ENCODE measurements at places on chromosomes 7 and 10.

- no peak for DNase-seq
Measured at GRCh38 chr10:97000487-97001182, 168.5 kb downstream of the LCOR start.

DNA sequence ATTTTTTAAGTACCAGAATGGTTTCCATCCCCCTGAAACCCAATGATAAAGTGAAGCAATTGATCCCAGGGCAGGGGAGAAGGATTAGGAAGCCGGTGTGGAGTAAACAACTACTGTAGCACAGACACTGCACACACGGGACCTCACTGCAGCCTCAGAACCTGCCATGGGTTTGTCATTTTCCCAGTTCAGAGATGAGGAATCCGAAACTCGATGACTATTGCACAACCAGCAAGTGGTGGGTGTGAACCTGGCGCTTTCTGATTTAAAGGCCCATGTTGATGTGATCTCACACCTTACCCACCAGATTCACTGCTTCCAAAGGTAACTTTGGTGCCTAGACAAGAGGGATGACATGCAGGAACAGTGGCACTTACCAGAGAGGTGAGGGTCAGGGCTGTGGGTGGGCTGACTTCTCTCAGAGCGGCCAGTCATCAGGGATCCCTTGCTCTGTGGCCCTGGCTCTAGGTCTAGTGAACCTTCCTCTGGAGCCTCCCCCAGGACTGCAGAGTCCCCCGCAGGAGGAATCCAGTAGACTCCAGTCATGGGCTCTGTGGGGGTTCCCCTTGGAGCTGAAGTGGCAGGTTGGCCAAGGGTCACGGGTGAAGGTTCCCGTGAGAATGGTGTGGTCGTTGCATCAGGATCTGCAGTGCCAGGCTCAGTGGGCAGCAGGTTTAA lies 62.8 kb downstream of the PKD1L1 start:
- no peak for DNase-seq

GRCh38 chr7:111081546-111082267 lies 9.2 kb upstream of the LRRN3 start:
- no peak for DNase-seq

- DNase-seq = no peak
Measured at GRCh38 chr10:101614663-101615524, 26.8 kb downstream of the DPCD start.

GRCh38 chr10:91690996-91691676 lies 58.3 kb upstream of the PPP1R3C start:
- no peak for DNase-seq

GRCh38 chr7:66055321-66055956 lies 20.2 kb upstream of the ASL start:
- DNase-seq = no peak

DNA sequence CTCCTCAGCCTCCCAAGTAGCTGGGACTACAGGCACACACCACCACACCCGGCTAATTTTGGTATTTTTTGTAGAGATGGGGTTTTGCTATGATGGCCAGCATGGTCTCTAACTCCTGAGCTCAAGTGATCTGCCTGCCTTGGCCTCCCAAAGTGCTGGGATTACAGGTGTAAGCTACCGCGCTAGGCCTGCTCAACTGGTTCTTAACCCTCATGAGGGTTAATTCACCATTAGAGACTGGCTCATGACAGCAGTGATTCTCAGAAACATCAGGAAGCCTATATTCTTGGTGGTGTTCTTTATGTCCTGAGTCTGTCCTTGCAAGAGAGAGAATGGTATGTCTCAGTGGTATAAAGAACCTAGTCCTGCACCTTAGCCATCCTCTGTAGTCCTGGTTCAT lies 10.4 kb upstream of the NT5C2 start:
- no peak for DNase-seq

- DNase-seq = no peak
Measured at GRCh38 chr7:100641860-100642533, 645 bp upstream of the TFR2 start.

GRCh38 chr10:10294881-10295529 lies 722.7 kb upstream of the CELF2 start:
- no peak for DNase-seq

GRCh38 chr10:56973766-56974165 lies 612.7 kb upstream of the ZWINT start:
- no peak for DNase-seq

GRCh38 chr10:99593312-99593711 lies 26.9 kb downstream of the SLC25A28 start:
- no peak for DNase-seq

DNA sequence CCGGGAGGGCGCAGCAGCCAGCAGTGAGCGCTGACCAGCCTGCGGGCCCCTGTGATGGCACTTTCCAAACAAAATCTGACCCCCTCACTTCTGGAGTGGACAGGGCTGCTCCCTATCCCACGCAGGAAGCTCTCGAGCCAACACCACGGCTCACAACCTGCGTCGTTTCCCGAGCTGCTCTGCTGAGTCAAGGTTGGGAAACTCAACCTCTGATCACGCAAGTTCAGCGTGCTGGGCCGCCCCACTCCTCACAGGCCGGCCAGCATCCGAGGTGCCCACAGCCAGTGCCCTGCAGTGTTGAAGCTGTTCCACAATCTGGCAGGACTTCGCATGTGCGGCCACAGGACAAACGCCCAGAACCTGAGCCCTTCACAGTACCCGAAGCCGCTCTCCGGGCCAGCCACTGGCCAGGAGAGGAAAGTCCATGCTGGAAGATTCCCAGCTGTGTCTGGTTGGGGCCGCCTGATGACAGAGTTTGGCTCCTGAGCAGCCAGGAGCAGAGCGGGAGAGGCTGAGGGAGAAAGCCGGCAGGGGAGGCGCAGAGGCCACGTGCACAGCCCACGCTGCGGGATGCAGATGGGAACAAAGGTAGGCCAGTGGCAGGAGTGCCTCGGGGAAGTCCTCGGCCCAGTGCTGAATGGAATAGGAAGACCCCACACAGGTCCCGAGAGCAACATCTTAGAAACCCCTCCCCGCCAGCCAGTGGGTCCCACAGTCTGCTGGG lies 263.3 kb upstream of the TCERG1L start:
- no peak for DNase-seq

DNA sequence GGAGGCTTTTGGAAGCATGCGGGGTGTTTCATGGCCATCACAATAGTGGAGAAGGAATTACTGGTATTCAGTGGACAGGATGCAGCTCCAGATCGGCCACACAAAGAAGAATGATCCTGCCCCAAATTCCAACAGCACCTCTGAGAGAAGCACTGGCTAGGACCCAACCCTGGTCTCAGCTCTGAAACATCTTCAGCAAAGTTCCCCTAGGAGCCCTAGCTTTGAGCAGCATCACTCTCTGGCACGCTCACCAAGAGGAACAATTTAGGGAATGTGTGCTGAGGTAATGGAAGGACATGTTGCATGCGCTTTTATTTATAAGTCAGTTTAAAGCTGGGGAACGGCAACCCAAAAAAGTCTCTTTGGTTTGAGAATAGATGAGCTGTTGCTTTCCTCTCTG lies 5.5 kb upstream of the OPN1SW start:
- no peak for DNase-seq

DNA sequence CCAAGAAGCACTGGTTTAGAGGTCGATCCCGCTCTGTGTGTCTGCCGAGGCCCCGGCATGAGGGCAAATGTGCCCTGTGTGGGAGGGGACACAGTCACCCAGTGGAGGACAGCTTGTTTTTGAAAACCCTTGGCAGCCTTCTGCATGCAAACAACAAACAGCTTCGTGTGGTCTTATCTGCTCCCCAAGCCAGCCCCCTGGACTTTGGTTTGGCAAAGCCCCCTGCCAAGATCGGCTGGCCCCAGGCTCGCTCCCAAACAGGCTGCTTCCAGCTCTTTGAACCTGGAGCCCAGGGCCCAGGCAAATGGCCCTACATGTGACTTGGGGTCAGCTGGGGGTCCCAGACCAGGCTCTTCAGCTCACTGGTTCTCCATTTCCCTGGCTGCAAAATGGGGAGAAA lies 2.9 kb downstream of the ELN start:
- no peak for DNase-seq

DNA sequence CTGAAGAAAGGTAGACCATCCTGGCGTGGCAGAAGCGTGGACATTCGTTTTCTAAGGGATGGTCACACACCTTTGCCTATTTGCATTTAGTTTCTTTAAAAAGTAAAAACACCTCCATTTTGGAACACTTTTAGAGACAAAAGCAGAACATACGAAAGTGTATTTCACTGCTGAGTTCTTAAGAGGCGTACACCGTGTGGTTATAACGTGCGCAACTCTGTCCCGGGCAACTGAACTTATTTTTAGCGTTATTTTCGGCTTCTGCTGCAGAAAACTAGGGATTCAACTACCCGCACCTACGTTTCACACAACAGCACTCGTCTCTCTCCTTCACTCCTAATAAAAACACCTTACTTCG lies 557 bp upstream of the LSM8 start:
- DNase-seq = no peak

GRCh38 chr7:22610263-22610662 lies 110.3 kb upstream of the STEAP1B start:
- no peak for DNase-seq

DNA sequence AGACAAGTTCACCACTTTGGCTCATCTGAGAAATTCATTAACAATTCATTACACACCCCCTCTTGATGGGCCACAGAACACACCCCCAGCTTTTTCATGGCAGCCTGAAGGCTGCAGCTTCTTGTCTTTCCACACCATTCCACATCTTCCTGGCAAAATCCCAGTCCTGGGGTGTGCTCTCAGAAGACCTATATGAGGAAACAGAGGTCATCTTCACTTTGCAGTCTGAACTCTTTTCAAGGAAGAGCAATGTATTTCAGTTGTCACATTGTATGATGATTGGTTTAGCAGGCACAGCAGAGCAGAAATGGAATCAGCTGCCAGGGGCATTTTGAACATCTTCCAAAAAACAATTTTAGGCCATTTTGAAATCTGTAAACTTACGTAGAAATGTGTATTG lies 7.8 kb upstream of the LRRC27 start:
- DNase-seq = no peak

GRCh38 chr10:133030781-133031180 lies 56.9 kb upstream of the ADGRA1 start:
- DNase-seq = no peak

DNA sequence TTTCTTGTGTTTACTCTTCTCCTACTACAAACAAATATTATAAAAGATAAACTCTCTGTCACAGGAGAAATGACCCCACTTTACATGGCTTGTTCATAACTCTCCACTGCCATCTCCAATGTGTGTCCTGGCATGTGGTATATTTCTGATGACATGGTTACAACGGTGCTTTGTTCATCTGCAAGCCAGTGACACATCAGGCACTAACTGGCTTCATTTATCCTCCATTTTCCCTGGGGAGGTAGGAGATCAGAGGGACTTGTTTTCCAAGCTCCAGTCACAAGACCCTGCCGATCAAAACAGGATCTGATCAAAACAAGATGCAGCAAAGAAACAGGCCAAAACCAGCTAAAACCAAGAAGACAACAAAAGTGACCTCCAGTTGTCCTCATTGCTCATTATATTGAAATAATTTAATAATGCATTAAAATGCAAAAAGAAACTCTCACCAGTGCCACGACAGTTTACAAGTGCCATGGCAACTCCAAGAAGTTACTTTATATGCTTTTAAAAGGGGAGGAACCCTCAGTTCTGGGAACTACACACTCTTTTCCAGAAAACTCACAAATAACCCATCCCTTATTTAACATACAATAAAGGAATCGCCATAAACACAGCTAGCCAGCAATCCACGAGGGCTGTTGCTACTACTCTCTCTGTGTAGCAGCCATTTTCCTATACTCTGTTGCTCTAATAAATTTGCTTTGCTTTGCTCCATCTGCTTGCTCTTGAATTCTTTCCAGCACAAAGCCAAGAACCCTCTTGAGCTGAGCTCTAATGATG lies 224.2 kb downstream of the XPNPEP1 start:
- DNase-seq = no peak

DNA sequence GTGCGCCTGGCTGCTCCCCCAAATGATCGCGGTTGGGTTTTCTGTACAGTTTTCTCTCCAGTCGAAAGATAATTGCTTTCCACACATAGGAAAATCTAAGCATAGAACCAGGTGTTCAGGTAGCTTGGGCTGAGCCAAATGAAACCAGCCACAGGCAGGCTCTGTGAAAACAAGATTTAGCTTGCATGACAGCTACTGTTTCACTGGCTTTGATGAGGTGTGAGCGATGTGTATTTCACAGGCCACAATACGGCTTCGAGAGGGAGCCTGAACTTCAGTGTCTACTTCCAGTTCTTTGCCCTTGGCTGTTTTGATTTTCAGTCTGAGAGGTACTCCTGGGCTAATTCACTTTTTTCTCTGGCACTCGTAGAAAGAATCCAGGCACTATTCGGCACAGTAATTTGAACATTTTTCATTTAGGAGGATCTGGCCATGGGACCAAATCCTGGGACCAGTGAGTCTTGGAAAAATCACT lies 110.5 kb downstream of the JCAD start:
- DNase-seq = no peak

GRCh38 chr7:130387306-130387627 lies 7.0 kb downstream of the CPA1 start:
- no peak for DNase-seq

DNA sequence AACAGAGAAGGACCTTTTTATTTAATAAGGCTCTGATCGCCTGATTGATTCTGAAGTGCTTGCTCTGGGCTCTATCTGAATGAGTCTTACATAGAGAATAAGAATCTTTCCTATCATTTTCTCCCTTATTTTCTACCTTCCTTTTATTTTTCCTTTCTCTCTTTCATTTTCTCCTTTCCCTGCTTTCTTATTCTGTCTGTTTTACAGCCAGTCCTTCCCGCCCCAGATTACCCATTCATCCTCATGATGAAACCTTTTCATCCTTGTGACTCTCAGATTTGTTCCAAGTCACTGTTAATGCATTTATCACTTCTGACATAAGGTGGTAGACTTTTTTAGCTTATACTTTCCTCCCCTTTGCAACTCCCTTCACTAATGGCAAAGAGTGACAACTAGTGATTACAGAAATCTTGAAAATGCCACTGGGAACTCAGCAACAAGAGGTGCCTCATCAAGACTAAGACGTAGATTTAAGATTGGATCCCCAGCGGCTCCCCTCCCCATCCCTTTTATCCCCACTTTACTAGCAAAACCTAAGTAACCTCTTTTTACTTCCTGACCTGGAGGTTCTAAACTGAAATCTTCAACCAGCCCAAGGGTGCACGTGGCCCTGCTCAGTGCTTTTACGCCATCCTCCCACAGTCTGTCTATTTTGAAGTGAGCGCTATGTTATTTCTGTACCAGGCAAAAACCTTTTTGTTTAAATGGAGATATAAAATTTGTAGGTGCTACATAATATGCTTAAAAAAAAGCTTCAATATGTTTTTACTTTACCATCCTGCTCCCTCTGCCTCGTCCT lies 179.8 kb downstream of the DYNC1I1 start:
- DNase-seq = no peak

GRCh38 chr10:114681542-114681941 lies 23.5 kb upstream of the ABLIM1 start:
- DNase-seq = no peak

- no peak for DNase-seq
Measured at GRCh38 chr7:139254281-139254680, 23.2 kb downstream of the UBN2 start.

- no peak for DNase-seq
Measured at GRCh38 chr10:16440396-16441133, 3.8 kb downstream of the PTER start.

GRCh38 chr7:92095380-92095779 lies 38.9 kb downstream of the CYP51A1 start:
- no peak for DNase-seq

Measured in stimulated activated naive B cell treated with anti-CD40 and anti-IgM and Interleukin-4, amounts not matched to agents 10 μg/mL and 1 μg/mL and 100 μg/mL, for 72 hours (primary cell).